ENCODE measurements at places on chromosomes 2 and 18.
A peak's percentile ranks its signal among the peaks of the same experiment; 100 is the strongest.

- no peak for DNase-seq
These were observed 42.2 kb downstream of the FRZB start for GRCh38 chr2:182824056-182824766.

DNA sequence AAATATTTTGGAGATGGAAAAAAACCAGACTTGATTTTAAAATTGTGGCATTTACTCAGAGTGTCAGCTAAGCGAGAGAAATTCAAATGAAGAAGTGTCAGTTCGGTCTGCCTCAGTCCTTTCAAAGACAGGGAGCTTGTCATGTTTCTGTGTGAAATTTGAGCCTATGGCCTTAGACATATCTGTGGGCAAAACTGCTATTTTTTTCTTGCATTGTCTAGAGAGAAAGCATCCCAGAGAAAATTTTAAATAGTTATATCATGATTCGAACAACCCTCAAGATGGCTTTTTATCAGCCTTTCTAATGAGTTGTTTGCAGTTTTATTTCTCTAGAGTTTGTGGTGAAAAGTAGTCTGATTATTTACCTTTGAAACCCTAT, 50.2 kb upstream of the KCNE4 start:
- DNase-seq, result no peak

DNA sequence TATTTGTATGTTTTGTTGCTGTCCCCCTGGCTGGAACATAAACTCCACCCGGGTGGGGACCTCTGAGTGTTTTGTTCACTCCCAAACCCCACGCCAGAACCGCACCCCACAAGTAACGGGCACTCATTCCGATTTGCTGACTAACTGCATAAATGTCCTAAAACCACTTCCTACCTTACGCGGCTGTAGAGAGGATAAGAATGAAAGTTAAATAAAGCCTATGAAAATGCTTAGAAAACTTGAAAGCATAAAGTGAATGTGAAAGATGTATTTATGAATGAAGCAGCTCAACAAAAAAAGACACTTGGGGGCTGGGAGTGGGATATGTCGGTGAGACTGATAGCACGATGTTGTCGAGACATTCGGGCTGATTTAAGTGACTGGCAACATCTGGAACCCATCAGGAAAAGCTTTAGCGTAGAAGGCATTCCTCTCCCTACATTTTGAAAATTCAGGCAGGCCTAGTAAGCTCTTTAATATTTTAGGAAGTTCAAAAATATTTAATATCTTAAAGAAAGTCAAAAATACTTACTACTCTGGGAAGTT, 206.7 kb downstream of the SH3RF3 start:
- no peak for DNase-seq

- peak; percentile 79 for DNase-seq
These were observed 15.7 kb downstream of the NDUFV2 start for GRCh38 chr18:9117980-9118841.

DNA sequence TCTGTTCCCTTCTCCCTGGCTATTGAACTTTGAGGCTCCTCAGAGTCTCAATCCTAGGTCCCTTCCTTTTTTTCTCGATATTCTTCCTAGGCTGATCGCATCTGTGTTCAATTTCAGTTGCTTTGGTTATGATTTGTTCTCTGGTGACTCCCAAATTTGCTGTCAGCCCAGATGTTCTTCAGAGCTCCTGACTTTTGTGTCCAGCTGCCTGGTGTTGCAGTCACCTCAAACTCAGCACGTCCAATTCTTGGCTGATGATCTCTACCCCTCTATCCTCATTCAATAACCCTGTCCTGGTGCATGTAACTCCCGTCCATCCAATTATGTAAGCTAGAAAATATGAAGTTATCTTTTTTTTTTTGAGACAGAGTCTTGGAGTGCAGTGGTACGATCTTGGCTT, 31.4 kb downstream of the DIS3L2 start:
- no peak for DNase-seq

GRCh38 chr2:74849228-74849892, 15.4 kb downstream of the HK2 start:
- peak; percentile 42 for DNase-seq

GRCh38 chr2:202375033-202375608, 1.0 kb upstream of the BMPR2 start:
- DNase-seq, result peak; percentile 68

- no peak for DNase-seq
These were observed 113.4 kb downstream of the HDAC4 start for GRCh38 chr2:239287461-239287860.

DNA sequence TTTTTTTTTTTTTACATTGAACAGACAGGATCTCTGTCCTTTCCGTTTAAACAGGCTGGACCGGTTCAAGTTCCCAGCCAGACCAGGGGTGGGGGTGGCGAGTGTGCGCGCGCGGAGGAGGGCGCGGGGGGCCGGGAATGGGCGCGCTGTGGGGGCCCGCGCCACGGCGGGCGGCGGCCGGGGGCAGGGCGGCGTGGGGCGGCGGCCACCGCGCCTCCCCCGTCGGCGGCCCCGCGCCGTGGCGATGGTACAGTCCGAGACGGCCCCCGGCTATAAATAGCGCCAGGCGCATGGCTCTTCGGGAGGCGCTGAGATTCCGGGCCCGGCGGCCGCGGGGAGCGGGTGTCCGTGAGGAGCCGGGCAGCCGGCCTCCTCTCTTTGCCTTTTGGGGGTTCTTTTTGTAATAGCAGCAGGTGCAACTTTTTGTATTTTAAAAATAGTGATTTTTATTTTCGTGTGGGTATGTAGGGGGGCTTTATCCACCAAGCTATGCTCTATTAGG, 430 bp upstream of the CELF4 start:
- DNase-seq, result no peak

DNA sequence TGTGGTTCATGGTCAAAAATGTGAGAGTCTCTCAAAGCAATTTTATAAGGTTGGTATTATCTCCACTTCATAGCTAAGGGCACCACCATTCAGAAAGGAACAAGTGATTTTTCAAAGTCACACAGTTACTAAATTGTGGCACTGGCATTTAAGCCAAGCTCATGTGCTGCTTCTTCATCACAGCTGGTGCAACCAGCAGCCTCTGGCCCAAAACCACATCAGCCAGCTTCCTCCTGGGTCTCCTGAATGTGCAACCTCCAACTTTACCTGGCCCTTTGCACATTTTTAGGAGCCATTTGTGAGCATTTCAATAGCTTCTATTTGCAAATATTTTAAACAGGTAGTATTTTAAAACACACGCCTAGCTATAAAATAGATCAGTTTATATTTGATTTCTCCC, 293.7 kb downstream of the BCL11A start:
- no peak for DNase-seq

- DNase-seq, result no peak
These were observed at the start of gene SFTPB for GRCh38 chr2:85668009-85668856. Gene SFTPB, minus strand, starts transcription at chr2:85668199. Its CDS starts 16 bp downstream, at chr2:85668183.

- DNase-seq, result no peak
These were observed 332.8 kb upstream of the UBE2E3 start for GRCh38 chr2:180647621-180648020.

DNA sequence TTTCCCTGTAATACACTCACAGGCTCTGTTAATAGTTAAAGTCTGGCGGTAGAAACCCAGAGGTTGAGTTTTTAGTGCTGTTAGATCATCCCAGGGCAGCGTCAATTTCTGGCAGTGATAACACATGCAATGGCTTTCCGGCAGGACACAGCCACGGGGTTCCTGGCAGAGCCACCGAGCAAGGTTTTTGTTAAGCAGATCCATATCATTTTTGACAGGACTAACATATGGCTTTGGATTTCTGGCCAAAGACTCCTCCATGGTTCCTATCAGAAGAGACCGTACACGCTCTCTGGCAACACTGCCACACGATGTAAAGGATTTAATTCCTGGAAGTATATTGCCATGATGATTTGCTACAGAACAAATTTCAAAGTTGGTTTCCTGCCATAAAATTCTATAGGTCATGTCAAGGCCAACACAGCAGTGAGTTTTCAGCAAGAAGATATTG, 854.3 kb downstream of the LRRTM4 start:
- no peak for DNase-seq

GRCh38 chr2:139160836-139161235, 380.6 kb upstream of the NXPH2 start:
- DNase-seq, result no peak

DNA sequence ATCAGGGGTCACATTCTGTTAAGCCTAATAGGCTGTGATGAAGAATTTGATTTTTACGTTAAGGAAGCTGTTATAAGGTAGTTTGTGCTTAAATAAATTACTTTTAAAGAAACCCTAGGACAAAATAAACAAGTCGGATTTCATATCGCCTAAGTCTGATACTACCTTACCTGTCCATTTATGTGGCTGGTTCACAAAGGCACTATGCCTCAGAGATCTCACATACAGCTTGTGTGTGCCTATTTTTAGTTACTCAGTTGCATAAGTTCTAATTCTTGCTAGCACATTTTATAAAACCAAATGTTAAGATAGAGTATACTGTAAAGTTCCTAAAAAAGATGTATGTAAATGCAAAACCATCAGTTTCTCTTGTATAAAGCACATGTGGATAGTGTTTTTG, 40.0 kb downstream of the AGFG1 start:
- DNase-seq, result no peak

DNA sequence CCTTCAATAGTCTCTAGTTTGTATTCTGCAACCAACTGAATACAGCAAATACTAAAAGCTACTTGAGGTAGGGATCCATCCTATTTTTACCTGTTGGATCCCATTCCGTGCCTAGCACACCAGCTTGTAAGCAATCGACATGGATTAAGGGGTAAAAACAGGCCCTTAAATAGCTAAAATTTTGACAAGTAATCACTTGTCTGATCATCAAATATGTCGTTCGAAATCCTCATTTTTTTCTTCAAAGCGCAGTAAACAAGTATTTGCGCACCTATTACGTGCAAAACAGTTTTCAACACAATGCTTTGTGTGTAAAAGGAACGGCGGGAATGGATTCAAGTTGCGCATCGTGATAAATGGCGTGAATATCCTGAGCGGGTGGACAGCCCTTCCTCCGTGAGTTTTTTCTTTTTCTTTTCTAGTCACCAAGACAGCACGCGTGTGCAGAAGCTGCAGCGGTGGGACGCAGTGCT, 1.4 kb upstream of the ACVR2A start:
- DNase-seq, result no peak

GRCh38 chr2:117850015-117850414, 35.5 kb downstream of the DDX18 start:
- DNase-seq, result no peak

DNA sequence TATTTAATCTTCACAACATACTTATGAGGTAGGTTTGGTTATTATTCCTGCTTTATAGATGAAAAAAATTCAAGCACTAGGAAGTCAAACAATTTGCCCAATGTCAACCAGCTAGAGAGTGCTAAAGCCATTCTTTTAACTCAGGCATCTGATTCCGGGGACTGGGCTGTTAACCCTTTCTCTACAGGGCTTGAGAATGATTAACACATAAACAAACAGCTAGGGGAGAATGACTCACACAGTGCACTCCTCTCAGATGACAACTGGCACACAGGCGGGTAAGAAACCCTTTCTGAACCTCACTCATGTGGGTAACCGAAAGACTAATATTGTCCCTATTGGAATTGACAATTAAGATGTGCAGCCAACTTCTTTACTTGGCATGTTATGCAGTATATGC, 86.3 kb upstream of the FSHR start:
- DNase-seq, result no peak

DNA sequence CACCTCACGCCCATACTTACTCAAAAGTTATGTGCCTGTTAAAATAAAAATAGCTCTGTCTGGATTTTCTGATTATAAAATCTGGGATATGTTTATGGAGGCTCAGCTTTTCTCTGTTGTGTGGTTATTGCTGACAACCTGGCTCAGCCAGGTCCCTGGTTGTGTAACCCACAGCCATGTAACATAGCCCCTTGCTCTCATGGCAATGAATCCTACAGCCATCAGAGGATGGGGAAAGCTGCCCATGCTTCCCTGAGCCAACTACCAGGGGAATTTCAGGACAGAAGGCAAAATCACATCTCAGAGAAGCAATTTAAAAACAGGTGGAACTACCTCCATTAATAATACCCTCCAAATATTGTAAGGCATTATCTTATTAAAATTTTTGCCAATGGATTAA, 29.7 kb downstream of the ST8SIA5 start:
- DNase-seq, result no peak

DNA sequence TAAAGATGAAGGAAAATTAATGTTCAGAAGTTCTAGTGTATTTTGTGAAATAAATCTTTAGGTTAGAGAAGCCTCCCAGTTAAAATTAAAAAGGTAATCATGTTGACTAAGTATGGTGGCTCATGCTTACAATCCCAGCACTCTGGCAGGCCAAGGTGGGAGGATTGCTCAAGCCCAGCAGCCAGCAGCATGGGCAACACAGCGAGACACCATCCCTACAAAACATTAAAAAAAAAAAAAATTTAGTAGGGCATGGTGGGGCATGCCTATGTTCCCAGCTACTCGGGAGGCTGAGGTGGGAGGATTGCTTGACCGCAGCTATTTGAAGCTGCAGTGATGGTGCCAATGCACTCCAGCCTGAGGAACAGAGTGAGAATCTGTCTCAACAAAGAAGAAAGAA, 17.9 kb downstream of the XPO1 start:
- DNase-seq, result no peak

DNA sequence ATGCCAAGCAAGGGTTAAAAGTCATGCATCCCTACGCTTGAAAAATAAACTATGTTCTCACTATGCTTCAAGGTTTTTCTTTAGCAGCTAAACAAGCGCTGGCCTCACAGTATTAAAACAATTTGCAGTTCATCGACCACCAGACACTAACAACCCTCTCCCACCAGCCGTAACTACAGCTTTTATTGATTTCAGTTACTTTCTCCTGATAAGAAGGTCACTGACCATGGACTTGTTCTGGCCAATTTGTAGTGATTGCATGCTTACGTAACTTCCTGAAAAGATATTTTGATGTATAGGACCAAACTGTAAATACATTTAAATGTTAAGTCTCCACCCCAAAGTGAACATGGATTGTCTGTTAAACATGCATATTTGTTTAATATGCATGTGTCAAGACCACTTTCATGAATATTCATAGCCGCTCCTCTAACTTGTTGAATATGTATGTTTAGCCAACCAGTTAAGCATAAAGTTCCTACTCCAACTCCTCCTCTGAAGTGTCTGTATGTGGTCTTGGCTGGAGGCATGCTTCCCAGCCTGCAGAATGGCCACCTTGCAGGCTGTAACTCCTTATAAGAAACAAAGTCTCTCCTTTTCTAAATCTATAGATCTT, 1.7 kb upstream of the THOC1 start:
- DNase-seq, result no peak

DNA sequence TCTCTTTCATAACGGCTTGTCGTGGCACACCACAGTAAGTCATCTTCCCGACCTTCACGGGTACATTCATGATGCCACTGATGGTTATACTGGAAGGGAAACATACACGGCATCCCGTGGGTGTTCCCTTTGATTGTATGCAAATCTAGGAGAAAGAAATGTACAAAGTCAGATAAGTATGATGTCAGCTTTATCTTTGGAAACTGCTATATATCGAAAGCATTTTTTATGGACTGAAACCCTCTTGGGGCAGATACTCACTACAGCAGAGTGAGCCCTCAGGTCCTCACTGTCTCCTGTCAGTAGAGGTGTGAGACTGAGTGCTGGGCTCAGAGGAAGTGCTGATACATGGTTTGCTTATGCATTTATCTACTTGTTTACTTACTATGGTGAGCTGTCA, 20.4 kb downstream of the PLA2R1 start:
- DNase-seq, result no peak

- no peak for DNase-seq
These were observed 28.0 kb upstream of the SCYGR1 start for GRCh38 chr2:227415538-227416424.

All from CD4-positive, alpha-beta T cell (primary cell).